Heart right ventricle (tissue), 16 donors: ENCODE measurements at places on chromosomes 4 and X. TPM values are rescaled to one million over a fixed set of nuclear protein-coding genes. Genes with fewer than 3 reads are reported as not detected.

DNA sequence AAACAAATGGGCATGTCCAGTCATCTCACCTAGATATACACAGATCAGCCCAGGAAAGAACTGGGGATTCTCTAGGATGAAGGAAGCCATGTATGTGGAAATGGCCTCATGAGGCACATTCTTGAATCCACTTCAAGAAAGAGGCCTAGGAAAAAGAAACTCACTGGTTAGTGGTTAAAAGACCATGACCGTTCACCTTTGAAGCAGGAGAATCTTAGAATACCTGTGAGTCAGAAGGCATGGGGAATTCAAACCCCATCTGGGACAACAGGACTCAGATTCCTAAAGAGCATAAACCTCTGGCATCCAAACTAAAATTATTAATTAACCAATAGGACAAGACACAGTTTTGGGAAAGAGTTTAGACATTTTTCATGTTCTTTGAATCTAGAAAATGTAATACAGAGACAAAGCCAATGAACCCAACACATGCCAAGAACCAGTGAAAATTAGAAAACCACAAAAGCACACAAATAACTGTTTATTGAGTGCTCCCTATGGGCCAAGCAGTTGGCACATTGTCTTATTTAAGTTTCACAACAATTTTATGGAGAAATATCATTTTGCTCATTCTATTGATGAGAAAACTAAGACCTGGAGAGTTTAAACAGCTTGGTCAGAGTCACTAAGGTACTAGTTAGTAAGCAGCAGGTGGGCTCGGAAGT is 97.5 kb downstream of the NPNT start:
- no peak overlapping the region for H3K4me3 ChIP-seq
- no peak overlapping the region for H3K27ac ChIP-seq
- H3K27me3 ChIP-seq: no peaks in the 10 kb centered on the region
- DNase-seq: no peak

Gene TMPRSS11D
- total RNA-seq: not detected

DNA sequence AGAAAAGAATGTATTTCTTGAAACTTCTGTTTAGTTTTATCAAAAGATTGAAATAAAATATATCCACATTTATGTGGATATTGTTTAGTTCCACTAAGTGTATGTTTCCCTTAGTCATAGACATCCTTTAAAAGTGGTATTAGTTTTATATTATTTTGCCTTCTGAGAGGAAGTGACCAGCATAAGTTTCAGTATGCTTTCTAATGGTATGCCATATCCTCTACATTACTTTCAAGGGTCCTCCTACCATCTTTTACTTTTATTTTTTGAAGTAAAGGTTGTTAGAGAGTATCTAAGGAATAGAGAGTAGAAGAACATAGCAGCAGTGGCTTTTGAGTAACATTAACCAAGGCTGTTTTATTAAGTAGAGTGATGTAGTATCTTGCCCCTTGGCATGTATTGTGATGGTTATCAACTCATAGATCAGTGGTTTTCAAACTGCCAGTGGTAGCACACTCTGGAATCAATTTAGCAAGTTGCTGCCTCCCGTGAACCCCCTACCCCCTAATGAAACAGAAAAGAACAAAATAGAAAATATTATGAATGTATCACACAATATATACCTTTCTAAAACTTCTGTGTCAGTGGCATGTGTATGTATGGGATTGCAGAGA is 44.8 kb downstream of the RBPJ start:
- H3K4me3 ChIP-seq: no peak overlapping the region
- no peak for DNase-seq
- H3K36me3 ChIP-seq: no peaks in the 10 kb centered on the region
- H3K27ac ChIP-seq: no peak overlapping the region
- no peaks in the 10 kb centered on the region for H3K27me3 ChIP-seq

DNA sequence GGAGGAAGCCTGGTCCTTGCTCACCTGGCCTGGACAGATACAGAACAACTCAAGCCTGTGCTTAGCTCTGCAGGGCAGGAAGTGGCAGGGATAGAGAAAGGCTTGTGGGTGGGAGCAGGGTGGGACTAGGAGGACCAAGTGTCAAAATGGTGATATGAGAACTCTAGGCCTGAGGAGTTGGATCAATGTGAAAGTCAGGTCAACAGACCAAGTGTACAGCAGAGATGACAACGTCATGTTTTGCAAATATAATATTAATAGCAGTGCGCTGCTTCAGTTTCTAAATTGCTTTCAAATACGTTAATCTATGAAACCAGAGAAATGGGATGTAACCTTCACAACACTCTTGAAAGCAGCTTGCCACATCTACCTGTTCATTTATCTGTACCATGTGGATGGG is 114.2 kb upstream of the MAP3K15 start:
- no peak overlapping the region for H3K27ac ChIP-seq
- no peak for DNase-seq
- no peak overlapping the region for H3K4me3 ChIP-seq

- H3K27me3 ChIP-seq: no peaks in the 10 kb centered on the region
- no peak for DNase-seq
- no peaks in the 10 kb centered on the region for H3K36me3 ChIP-seq
- no peak overlapping the region for H3K27ac ChIP-seq
- H3K4me1 ChIP-seq: no peaks in the 10 kb centered on the region
These were observed 35.0 kb upstream of the MAML3 start for GRCh38 chr4:140188975-140189374.

GRCh38 chr4:11038926-11039325 is 354.4 kb upstream of the CLNK start:
- H3K4me1 ChIP-seq: no peaks in the 10 kb centered on the region
- no peak for DNase-seq
- H3K36me3 ChIP-seq: no peaks in the 10 kb centered on the region

Gene SASH3
- total RNA-seq: 2.5 TPM

Gene PDLIM3
- 208 TPM for total RNA-seq

Gene CSAG2
- not detected for total RNA-seq

Gene FAM53A
- 0.66 TPM for total RNA-seq

- H3K4me1 ChIP-seq: peaks cover 6% of the 10 kb centered on the region
- no peak overlapping the region for H3K27ac ChIP-seq
- no peaks in the 10 kb centered on the region for H3K36me3 ChIP-seq
These were observed 9.8 kb downstream of the NKX3-2 start for GRCh38 chr4:13534344-13535063.

- no peak overlapping the region for H3K4me3 ChIP-seq
- H3K4me1 ChIP-seq: peaks cover 16% of the 10 kb centered on the region
- DNase-seq: no peak
- peaks cover 29% of the 10 kb centered on the region for H3K36me3 ChIP-seq
- H3K27ac ChIP-seq: no peak overlapping the region
- H3K27me3 ChIP-seq: no peaks in the 10 kb centered on the region
These were observed 333.2 kb downstream of the ARHGAP10 start for GRCh38 chr4:148065075-148065474.

Gene BCLAF3
- 6.9 TPM for total RNA-seq

Gene CXXC4
- 5.1 TPM for total RNA-seq
